Adipocyte (in vitro differentiated cells): ENCODE measurements at places on chromosomes 6 and 20.

GRCh38 chr6:42359021-42359420, 92.7 kb downstream of the TRERF1 start:
- DNase-seq, result no peak

DNA sequence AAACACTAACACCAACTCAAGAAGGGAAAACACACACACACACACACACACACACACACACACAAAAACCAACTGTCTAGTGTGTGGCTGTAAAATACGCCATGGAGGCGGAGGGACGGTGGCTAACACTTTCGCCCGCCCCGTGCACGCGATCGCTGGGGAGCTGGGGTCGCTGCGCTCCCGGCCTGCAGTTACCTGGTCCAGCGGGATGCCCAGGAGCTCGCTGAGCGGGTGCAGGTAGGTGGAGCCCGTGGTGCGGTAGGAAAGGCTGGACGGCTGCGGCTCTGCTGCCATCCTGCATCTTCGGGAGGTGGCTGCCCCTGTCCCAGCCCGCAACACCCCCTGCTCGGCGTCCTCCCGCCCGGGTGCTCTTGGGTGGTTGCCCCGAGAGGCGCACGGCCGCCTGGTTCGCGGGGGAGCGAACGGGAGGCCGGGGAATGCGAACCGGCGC, 303 bp downstream of the MBOAT1 start:
- DNase-seq, result peak; percentile 61

DNA sequence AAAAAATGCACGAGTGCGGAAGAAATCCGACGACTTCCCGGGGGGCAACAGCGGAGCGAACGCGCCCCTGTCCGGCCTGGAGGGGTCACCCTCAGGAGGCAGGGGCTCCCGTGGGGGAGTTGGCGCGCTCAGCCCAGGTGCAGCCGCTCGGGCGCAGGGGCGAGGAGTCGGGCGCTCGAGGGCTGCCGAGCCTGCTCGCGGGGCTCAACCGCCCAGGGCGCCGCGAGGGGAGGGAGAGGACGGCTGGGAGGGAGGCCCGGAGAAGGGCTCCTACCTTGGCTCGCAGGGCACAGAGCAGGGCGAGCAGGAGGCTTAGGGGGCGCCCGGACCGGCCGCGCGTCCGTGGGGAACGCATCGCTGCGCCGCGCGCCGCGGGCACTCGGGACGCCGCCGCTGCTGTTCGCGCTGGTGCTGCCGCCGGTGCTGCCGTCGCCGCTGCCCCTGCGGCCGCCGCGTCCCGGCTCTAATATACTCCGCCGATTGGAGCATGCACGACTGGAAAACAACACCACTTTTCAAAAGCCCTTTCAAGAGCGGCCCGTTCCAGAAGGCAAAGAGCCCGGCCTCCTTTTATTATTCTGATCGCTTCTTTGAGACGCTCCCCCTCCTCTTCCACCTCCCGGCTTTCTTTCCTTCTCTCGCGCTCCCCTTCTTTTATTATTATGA, 490 bp downstream of the JAG1 start:
- DNase-seq, result peak; percentile 71

GRCh38 chr20:5990946-5991345, 40.5 kb downstream of the MCM8 start:
- DNase-seq, result no peak
